ENCODE measurements at places on chromosomes 3 and 15.

DNA sequence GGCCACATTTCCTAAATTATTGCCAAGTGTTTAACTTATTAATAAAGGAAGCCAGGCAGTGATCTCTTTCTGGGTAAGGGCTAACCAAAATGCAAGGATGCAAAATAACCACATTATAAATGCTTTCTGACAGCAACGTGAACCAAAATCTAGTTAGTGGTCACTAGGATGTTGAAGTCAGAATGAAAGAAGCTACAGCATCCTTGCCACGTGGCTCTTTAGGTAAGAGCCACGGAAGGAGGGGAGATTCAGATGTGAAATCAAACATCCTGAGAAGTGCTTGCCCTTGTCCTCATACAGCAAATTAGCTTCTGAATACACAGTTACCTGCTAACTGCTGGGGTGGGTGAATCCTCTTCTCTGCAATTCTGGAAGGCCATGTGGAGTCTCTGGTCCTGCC, 246.2 kb downstream of the FEZF2 start:
- no peaks in the 10 kb centered on the region for H3K27me3 ChIP-seq
- no peak overlapping the region for H3K4me3 ChIP-seq
- no peak for DNase-seq
- no peaks in the 10 kb centered on the region for H3K36me3 ChIP-seq

DNA sequence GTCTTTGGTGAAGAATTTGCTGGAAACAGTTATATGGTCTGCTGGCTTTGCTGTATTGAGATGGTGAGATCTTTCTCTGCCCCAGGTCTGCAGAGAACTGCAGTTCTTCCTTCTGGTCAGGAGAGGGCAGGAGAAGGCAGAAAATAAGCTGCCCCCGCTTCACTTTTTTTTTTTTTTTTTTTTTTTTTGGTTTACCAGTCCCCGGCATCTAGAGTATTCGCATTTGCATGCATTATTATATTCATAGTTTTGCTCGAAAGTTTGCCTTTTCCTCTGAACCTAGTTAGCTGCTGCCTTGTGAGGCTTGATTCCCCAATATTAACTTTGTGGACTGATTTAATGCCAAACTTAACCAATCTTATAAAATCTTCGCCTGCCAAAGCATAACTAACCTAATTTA, 10.6 kb upstream of the PARL start:
- no peak overlapping the region for H3K27ac ChIP-seq
- no peaks in the 10 kb centered on the region for H3K4me1 ChIP-seq
- H3K4me3 ChIP-seq, result no peak overlapping the region
- DNase-seq, result no peak

DNA sequence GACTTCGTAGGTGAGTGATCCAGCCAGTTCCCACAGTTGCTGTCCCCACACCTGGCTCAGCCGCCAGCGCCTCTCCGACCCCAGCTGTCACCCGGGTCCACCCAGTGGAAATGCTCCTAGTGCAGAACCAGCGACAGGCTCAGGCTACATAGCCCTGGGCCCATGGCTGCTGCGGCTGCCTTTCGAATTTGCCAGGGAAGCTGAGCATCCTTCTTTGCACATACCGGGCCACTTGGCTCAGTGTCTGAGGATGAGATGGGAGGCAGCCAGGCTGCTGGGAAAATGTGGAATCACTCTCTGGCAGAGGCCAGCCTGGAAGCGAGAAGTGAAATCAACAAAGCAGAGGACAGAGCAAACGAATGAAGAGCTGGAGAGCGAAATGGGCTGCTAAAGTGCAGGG, 80.1 kb downstream of the ST8SIA2 start:
- H3K27me3 ChIP-seq, result no peaks in the 10 kb centered on the region
- H3K4me3 ChIP-seq, result no peak overlapping the region
- H3K36me3 ChIP-seq, result no peaks in the 10 kb centered on the region
- H3K4me1 ChIP-seq, result no peaks in the 10 kb centered on the region

- no peak overlapping the region for H3K27ac ChIP-seq
- no peaks in the 10 kb centered on the region for H3K27me3 ChIP-seq
- no peaks in the 10 kb centered on the region for H3K4me1 ChIP-seq
- H3K36me3 ChIP-seq, result no peaks in the 10 kb centered on the region
- no peak overlapping the region for H3K4me3 ChIP-seq
- no peak for DNase-seq
These were observed 393.1 kb downstream of the PLOD2 start for GRCh38 chr3:145767909-145768308.

DNA sequence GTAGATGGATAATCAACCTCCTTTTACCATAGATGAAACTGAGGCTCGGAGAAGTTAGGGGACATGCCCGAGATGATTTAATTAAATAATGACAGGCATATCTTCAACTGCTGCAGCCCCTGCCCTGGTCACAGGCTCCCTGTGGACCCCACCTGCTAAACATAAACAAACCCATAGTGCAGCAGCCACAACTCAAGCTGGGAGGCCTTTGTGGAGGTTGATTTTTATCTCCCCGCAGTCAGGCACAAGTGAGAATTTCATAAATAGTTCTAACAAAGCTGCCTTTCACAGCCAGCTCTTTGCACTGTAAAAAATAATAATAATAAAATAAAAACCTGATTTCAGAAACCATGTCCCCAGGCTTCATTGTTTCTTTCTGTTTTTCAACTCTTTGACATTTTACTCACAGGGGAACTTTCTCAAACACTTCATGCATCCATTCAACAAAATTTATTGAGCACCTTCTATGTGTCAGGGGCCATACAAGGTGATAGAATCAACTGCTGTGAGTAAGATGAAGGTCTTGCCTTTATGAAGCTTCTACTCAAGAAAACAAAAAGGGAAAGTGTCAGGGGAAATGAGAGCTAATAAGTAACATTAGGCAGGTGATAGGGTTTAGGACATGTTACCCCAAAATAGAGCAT, 393.6 kb upstream of the PROK2 start:
- no peaks in the 10 kb centered on the region for H3K27me3 ChIP-seq
- no peaks in the 10 kb centered on the region for H3K4me1 ChIP-seq
- H3K27ac ChIP-seq, result no peak overlapping the region
- no peak overlapping the region for H3K4me3 ChIP-seq

DNA sequence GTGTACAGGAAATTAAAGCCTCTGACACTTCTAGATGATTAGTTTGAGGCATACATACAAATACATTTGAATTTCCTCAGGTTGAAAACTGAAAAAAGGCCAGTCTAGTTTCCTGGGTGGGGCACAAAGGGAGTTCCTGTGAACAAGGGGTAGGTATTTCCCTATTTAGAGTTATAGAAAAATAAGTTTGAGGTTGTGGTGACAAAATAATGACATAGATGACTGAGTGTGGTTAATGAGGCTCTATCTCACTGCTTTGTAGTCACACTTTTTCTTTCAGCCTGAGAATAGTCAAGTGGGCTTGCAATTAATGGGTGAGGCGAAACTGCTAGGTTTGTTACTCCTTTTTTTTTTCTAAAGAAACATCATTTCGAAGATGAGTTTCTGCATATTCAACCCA, 4.3 kb downstream of the SLCO3A1 start:
- no peaks in the 10 kb centered on the region for H3K4me1 ChIP-seq
- no peak overlapping the region for H3K27ac ChIP-seq
- H3K27me3 ChIP-seq, result no peaks in the 10 kb centered on the region
- no peaks in the 10 kb centered on the region for H3K36me3 ChIP-seq
- H3K4me3 ChIP-seq, result no peak overlapping the region

- DNase-seq, result no peak
- no peak overlapping the region for H3K27ac ChIP-seq
- no peak overlapping the region for H3K4me3 ChIP-seq
These were observed 53.5 kb downstream of the DTWD1 start for GRCh38 chr15:49674370-49674769.

- no peaks in the 10 kb centered on the region for H3K36me3 ChIP-seq
- H3K4me3 ChIP-seq, result no peak overlapping the region
- no peak for DNase-seq
- peaks cover 15% of the 10 kb centered on the region for H3K4me1 ChIP-seq
- no peak overlapping the region for H3K27ac ChIP-seq
- H3K27me3 ChIP-seq, result no peaks in the 10 kb centered on the region
These were observed 76.4 kb downstream of the DHX36 start for GRCh38 chr3:154247806-154248415.

- no peak overlapping the region for H3K4me3 ChIP-seq
- no peaks in the 10 kb centered on the region for H3K4me1 ChIP-seq
- no peak for DNase-seq
These were observed 227.7 kb downstream of the ZNF621 start for GRCh38 chr3:40752492-40752891.

DNA sequence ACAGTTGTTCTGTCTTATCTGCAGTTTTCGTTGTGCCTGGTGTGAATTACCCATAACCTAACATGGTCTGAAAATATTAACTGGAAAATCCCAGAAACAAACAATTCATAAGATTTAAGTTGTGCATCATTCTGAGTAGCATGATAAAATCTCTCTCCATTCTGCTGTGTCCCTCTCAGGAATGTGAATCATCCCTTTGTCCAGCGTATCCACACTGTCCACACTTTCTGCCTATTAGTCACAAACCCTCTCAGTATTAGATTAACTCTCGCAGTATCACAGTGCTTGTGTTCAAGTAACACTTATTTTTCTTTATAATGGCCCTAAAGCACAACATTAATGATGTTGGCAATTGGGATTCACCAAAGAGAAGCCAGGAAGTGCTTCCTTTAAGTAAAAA, 203.2 kb downstream of the CGGBP1 start:
- no peak for DNase-seq
- H3K4me1 ChIP-seq, result no peaks in the 10 kb centered on the region
- no peak overlapping the region for H3K27ac ChIP-seq
- H3K4me3 ChIP-seq, result no peak overlapping the region
- no peaks in the 10 kb centered on the region for H3K36me3 ChIP-seq

GRCh38 chr3:132009241-132009640, 25.6 kb downstream of the CPNE4 start:
- H3K27me3 ChIP-seq, result no peaks in the 10 kb centered on the region
- H3K4me1 ChIP-seq, result no peaks in the 10 kb centered on the region
- H3K27ac ChIP-seq, result no peak overlapping the region
- H3K4me3 ChIP-seq, result no peak overlapping the region
- no peak for DNase-seq
- no peaks in the 10 kb centered on the region for H3K36me3 ChIP-seq

GRCh38 chr3:31274326-31275024, 258.2 kb upstream of the STT3B start:
- no peaks in the 10 kb centered on the region for H3K27me3 ChIP-seq
- H3K4me1 ChIP-seq, result peaks cover 9% of the 10 kb centered on the region
- no peak overlapping the region for H3K4me3 ChIP-seq
- no peak overlapping the region for H3K27ac ChIP-seq

DNA sequence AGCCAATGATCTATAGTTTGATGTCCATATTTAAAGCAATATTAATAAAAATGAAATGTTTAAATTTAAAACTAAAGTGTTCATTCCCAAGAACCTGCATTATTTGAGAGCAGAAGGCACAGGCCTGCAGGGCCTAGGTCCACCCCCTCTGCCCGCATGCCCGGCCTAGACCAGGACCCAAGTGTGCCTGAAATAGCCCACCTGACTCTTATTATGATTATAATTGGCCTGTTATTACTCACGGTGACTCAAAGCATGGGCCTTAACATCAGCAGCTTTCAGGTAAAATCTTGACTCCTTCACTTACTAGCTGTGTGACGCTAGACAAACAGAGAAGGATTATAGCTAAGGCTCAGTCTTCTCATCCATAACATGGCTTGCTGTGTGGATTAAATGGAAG, 128.8 kb downstream of the PLCL2 start:
- no peak for DNase-seq
- H3K36me3 ChIP-seq, result no peaks in the 10 kb centered on the region
- H3K27ac ChIP-seq, result no peak overlapping the region

DNA sequence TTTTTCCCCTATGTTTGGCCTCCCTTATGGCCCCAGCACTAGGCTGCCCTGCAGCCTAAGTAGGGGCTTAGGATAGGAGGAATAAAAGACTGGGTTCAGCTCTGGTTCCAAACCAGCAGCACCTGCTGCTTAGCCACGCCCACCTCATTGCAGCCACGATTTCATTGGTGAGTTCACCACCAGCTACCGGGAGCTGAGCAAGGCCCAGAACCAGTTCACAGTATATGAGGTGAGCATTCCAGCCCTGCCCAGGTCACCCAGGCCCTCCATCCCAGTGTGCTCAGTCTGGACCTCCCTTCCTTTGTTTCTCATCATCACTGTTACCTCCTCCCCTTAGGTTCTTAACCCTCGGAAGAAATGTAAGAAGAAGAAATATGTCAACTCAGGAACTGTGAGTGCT, 11.5 kb downstream of the CPNE9 start:
- H3K27me3 ChIP-seq, result no peaks in the 10 kb centered on the region
- H3K4me1 ChIP-seq, result no peaks in the 10 kb centered on the region

- H3K27ac ChIP-seq, result no peak within 1 kb of the TSS
- H3K36me3 ChIP-seq, result no peaks in the 10 kb centered on the region
These were observed at the start of gene TM6SF1 for GRCh38 chr15:83106994-83107840. Gene TM6SF1, plus strand, starts transcription at chr15:83107645. Its CDS starts 36 bp downstream, at chr15:83107681.

GRCh38 chr3:188365988-188366698, 212.2 kb downstream of the LPP start:
- no peak overlapping the region for H3K4me3 ChIP-seq
- H3K36me3 ChIP-seq, result no peaks in the 10 kb centered on the region
- DNase-seq, result no peak
- no peaks in the 10 kb centered on the region for H3K27me3 ChIP-seq
- no peaks in the 10 kb centered on the region for H3K4me1 ChIP-seq

- no peak overlapping the region for H3K4me3 ChIP-seq
- DNase-seq, result no peak
- H3K27ac ChIP-seq, result no peak overlapping the region
- no peaks in the 10 kb centered on the region for H3K27me3 ChIP-seq
- H3K4me1 ChIP-seq, result no peaks in the 10 kb centered on the region
These were observed 14.9 kb upstream of the ALCAM start for GRCh38 chr3:105351821-105352220.

GRCh38 chr15:99435113-99435695, 130.6 kb upstream of the MEF2A start:
- no peak for DNase-seq
- no peaks in the 10 kb centered on the region for H3K36me3 ChIP-seq
- no peak overlapping the region for H3K27ac ChIP-seq
- H3K27me3 ChIP-seq, result no peaks in the 10 kb centered on the region
- H3K4me1 ChIP-seq, result no peaks in the 10 kb centered on the region

GRCh38 chr3:24829629-24830229, 335.1 kb upstream of the THRB start:
- DNase-seq, result no peak
- H3K36me3 ChIP-seq, result no peaks in the 10 kb centered on the region
- no peaks in the 10 kb centered on the region for H3K27me3 ChIP-seq
- peak overlapping the region; percentile 36 for H3K4me3 ChIP-seq

DNA sequence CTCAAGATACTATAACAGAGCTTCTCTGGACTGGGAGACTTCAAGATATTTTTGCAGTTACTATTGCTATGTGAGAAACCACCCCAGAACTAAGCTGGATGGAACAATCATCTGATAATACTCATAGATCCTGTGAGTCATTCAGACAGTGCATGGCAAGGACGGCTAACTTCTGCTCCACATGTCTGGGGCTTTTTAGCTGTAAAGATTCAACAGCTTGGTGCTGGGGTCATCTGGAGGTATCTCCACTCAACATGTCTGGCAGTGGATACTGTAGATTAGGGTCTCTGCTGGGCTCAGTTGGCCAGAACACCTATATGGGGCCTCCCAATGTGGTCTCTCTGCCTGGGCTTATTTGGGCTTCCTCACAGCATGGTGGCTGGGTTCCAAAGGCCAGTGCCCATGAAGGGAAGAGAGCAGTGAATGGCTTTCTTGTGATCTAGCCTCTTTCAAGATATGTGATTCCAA, 117.3 kb upstream of the SLC7A14 start:
- H3K27me3 ChIP-seq, result no peaks in the 10 kb centered on the region
- DNase-seq, result no peak
- H3K36me3 ChIP-seq, result no peaks in the 10 kb centered on the region
- no peak overlapping the region for H3K27ac ChIP-seq
- H3K4me1 ChIP-seq, result no peaks in the 10 kb centered on the region

All from right lobe of liver (tissue), 6 donors.